Inflammatory macrophage treated with lipopolysaccharide for 4 hours (primary cell): ENCODE measurements at places on chromosomes 12 and 14.
A peak's percentile ranks its signal among the peaks of the same experiment; 100 is the strongest.

- DNase-seq = no peak
Observed at GRCh38 chr12:124357616-124358015, 62.7 kb downstream of the RFLNA start.

DNA sequence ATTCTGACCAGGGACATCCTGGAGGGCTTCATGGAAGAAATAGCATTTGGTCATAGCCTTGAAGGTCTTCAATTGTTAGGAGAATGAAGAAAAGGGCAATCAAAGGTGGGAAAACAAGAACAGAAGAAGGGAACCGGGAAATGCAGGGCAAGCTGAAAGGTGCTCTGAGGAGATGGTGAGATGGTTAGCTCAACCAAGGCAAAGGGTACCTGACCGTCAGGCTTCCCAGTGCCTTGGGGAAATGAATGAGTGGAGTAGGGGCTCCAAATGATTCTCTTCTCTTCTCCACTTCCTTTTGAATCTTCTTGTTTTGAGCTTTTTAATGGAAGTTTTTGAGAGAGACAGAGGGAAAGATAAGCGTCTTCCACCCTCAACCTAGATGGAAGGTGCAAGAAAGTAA, 155.6 kb upstream of the PWP1 start:
- no peak for DNase-seq

DNA sequence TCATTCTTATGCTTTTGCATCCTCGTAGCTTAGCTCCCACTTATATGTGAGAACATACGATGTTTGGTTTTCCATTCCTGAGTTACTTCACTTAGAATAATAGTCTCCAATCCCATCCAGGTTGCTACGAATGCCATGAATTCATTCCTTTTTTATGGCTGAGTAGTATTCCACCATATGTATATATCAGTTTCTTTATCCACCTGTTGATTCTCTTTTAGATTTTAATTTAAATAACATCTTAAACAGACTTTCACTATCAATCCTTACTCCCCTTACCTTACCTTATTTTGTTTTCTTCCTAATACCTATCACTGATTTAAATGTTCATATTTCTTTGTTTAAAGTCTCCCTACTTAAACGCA, 488 bp upstream of the FBXW8 start:
- no peak for DNase-seq

GRCh38 chr14:27049701-27050100, 451.9 kb upstream of the NOVA1 start:
- no peak for DNase-seq

- no peak for DNase-seq
Observed at GRCh38 chr12:5973461-5974115, 28.5 kb upstream of the ANO2 start.

DNA sequence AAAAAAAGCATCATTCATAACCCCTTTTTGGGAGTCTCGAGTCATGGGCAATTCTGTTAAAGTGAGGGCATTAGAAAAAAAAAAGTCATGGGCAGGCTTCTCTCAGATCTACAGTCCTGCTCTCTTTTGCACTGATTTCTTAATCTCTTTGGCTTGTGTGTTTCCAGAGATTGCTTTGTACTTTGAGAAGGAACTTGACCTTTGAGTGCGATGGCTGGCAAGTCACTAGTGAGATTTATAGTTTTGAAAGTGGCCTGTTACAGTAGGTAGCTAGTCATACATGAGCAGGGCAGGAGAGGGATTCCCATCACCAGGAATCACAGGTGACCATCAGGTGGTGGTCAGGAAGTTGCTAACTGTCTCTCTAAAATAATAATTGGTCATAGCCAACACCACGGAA, 119.6 kb downstream of the KCNMB4 start:
- no peak for DNase-seq

- DNase-seq = peak; percentile 38
Observed at GRCh38 chr12:38890102-38890855, 15.1 kb downstream of the CPNE8 start.

GRCh38 chr12:121843236-121843982, 15.2 kb downstream of the HPD start:
- no peak for DNase-seq

- DNase-seq = peak; percentile 28
Observed at GRCh38 chr14:76866456-76866855, 40.2 kb downstream of the LRRC74A start.

DNA sequence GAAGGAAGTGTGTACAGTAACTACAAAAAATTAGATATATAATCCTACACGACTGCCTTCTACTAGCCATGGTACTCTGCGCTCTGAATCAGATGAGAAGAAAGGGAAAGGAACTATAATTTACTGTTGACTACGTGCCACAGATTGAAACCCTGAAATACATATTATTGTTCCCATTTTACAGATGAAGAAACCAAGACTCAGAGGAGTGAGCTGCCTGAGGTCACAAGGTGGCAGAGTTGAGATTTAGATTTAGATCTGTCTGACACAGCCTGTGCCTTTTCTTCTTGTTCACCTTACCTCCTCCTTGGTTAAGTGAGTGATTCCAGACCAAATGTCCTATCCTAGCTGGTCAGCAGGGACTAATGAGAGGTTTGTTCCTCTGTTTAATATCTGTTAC, 61.6 kb upstream of the OR4E1 start:
- DNase-seq = no peak

DNA sequence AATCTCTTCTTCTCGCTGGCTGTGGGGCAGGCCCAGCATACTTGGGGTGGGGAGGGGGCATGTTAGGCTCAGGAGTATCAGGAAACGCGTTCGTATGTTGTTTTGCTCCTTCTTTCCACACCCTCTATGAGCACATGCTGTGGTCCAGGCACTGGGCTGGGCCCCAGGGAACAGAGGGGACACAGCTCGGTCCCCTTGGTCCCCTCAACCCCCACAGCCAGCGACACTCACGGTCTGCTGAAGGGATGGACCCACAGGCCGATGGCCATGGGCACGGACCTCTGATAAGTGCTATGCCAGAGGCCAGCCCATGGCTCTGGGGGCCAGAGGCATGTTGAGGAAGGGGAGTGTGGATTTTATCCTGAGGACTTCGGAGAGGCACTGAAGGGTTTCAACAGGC, 6.2 kb downstream of the IFI27 start:
- no peak for DNase-seq

DNA sequence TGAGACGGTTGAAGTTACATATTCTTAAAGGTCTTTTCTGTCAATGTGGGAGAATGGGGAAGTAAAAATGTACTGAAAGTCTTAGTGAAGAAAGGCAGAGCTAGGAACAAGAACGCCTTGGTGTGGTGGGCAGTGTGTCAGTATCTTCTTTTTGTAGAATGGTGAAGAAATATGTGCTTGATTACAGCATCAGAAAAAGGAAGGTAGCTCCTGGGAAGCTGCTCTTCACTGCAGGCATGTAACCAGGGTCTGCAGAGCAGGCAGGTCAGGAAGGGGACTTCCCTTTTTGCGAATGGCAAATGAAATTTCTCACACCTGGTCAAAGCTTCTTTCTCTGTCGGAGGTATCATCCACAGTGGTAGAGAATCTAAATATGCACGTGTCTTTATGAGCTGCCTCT, 226.2 kb downstream of the ADAMTS20 start:
- peak; percentile 15 for DNase-seq

GRCh38 chr14:42110167-42110566, 503.5 kb downstream of the LRFN5 start:
- peak; percentile 23 for DNase-seq

- peak; percentile 75 for DNase-seq
Observed at GRCh38 chr14:75533791-75534555, 11.7 kb downstream of the BATF start.

DNA sequence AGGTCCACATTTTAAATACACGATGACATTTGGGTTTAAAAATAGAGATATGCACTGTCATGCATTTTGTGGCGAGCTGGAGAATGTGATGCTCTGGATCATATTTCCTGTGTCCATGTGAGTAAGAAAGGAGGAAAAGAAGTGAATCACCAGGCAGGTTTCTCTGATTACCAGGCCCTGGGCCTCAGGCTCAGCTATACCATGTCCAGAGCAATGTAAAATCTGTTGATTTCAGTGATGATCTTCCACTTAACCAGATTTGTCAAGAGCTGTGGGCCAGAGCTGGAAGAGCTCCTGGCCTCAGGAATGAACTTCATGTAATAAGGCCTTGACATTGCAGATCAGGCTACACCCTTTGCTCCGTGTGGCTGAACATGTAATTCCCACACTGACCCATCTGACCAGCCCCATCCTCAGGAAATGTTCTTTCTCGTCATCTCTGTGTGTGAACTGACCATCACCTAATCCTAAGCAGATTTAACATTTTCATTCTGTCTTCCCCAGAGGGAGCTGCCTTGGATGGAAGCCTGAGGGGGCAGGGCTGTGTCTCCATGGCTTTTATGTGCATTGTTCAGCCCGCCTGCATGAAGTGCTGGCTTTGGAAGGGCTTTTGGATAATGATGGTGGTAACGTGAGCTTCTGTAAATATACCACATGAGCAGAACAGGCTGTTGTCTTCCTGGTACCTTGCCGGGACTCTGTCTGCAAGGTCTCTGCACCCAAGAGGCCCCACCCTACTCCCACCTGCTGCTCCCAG, 54.5 kb downstream of the CRACR2A start:
- DNase-seq = no peak

DNA sequence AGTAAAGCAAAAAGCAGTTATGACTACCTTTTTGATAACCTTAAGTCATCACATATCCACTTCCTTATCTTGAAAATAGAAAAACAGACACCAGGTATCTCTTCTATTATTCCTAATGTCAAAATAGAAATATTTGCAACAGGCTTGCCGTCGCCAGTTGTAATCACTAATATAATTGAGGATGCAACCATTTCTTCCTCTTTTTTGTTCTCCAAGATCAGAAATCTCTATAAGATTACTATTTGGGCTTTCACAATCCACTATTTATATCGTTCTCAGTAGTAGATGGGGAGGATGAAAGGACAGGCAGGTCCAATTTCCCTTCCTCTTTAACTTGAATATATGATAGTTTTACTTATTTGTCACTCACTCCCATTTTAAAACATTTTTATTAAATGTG, 130.2 kb upstream of the HMGA2 start:
- DNase-seq = peak; percentile 46

DNA sequence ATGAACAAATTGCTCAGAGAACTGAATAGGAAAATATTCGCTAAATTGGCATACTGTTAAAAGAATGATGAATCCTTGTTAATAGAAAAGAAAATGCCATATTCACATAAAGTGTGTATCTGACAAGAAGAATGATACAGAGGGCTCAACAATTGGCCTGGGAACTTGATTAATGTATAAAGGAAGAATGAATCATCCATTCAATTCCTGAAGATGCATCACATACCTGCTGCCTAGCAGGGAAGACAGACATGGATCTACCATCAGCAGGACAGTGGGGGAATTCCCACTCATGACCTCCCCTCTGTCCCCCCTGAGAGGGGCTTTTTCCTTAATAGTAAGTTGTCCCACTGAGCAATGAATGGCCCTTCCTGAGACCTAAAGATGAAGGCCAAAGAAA, 13.5 kb downstream of the PTPN21 start:
- no peak for DNase-seq

- DNase-seq = no peak
Observed at GRCh38 chr12:102659200-102659911, 179.0 kb upstream of the IGF1 start.

DNA sequence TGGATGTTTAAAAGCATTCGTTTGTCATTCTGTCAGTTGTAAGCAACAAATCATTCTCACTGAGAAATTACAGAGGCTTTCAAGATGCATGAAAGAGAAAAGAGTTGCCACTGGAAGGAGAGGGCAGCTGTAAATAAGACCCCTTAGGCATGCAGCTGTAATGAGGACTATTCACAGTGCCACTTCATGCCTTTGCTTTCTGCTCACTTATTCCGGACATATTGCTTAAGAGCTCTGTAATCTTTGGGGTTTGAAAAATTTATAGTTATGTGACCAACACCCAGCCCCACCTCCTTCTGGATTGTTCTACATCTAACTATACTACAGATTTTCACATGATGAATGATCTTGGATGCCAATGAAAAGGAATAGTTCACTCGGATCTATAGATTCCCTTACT, 194.8 kb upstream of the DCN start:
- DNase-seq = no peak

DNA sequence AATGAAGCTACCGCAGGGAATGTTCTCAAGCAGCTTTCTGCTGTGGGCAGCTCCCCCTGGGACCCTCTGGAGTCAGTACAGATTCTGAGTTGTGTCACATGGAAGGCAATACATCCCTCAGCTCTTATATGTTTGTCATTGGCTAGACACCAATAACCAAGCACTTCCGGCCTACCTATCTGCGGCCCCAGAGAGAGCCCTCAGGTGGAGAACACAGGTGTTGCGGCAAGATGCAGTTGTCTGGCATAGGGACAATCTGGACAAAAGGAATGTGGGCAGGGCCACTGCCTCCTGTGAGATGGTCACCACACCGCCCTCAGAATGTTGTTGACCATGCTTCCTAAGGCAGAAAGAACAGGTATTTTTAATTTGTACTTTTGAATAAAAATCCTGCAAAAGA, 118.7 kb downstream of the BRMS1L start:
- no peak for DNase-seq

DNA sequence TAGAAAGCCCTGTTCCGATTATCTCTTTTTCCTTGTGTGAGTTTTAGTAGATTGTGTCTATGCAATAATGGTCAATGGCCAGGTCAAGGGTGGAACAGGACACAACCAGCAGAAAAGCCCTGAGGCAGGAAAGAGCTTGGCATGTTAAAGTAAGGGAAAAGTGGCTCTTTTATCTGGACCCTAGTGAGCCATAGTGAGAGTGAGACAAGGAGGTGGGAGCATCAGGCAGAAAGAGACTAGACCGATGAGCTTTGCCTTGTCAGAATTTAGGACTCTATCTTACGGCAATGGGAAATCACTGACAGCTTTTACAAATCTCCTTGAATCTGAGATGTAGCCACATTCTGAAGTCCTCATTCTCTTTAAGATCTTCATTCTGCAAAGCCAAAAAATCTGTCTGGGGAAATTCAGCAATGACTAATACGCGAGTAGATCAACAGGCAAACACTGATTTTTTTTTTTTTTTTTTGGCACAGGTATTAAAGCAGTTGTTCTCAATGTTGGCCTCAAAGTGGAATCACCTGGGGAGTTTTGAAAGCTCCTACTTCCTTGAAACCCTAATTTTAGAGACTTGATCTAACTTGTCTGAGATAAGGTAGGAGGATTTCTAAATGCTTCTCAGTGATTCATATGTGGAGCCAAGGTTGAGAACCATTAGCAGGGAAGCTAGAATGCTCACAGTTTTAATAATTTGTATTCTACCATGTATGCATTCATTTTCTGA, 33.9 kb downstream of the TMEM19 start:
- no peak for DNase-seq

- DNase-seq = no peak
Observed at GRCh38 chr12:88753707-88754106, 173.4 kb upstream of the KITLG start.

- peak; percentile 18 for DNase-seq
Observed at GRCh38 chr14:95191445-95192199, 34.3 kb upstream of the DICER1 start.
